GM12878 (cell line): ENCODE measurements at places on chromosomes 13 and 19. TPM values are rescaled to one million over a fixed set of nuclear protein-coding genes. Genes with fewer than 3 reads are reported as not detected.

GRCh38 chr13:33541962-33542308, 256.4 kb upstream of the STARD13 start:
- no peak for DNase-seq

DNA sequence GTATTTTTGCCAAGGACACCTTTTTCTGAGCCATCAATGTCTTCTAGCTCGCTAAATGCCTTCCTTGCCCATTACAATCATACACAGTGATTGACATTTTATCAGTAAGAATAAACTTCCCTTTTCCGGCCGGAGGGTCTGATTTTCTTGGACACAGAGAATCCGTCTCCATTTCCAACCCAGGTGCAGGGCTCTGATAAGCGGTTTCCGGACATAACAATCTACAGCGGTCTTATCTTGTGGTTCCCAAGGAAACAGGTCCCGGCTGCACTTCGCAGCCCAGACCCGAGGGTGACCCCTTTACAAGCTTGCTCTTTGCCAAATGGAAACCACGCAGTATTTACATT, 5.1 kb upstream of the ZNF77 start:
- no peak for DNase-seq

Gene LMTK3
- total RNA-seq: 0.28 and 0.51 TPM in 2 replicates

GRCh38 chr19:38877781-38878574, at the start of gene RINL:
Gene RINL (minus strand): TSS chr19:38878275. CDS start chr19:38876742, 1,533 bp downstream.
- no peak for DNase-seq

DNA sequence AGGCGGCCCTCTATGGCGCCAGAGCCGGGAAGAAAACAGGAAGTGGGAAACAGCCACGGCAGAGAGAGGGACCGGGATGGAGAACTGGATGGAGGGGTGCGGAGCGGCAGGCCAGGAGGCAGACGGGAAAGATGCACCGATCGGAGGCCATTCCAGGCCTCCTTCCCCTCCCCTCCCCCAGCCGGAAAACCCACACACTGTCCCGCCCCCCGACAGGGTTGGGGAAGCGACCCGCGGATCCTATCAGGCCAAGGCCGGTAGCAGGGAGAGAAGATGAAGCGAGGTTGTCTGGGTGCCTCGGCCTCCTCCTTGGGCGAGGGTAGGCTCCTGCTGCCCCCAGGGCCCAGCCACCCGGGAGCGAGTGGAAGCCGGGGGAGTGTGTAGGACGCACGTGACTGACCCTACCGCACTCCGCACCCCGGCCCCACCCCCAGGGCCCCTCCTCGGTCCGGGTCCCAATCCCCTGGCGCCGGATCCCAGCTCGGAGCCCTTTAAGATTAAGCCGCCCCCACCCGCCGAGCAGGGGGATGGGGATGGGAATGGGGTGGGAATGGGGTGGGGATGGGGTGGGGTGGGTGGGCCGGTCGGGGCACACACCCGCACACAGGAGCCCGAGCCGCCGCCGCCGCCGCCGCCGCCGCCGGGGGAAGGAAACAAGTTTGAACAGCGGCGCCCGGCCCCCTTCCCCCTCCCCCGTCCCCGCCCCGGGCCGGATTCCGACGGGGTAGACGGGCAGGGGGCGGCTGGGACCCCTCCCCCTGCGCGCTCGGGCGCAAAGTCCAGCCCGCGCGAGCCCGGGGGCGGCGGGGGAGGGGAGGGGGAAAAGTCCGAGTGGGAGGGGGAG, 1.5 kb downstream of the ERF start:
- no peak for DNase-seq

DNA sequence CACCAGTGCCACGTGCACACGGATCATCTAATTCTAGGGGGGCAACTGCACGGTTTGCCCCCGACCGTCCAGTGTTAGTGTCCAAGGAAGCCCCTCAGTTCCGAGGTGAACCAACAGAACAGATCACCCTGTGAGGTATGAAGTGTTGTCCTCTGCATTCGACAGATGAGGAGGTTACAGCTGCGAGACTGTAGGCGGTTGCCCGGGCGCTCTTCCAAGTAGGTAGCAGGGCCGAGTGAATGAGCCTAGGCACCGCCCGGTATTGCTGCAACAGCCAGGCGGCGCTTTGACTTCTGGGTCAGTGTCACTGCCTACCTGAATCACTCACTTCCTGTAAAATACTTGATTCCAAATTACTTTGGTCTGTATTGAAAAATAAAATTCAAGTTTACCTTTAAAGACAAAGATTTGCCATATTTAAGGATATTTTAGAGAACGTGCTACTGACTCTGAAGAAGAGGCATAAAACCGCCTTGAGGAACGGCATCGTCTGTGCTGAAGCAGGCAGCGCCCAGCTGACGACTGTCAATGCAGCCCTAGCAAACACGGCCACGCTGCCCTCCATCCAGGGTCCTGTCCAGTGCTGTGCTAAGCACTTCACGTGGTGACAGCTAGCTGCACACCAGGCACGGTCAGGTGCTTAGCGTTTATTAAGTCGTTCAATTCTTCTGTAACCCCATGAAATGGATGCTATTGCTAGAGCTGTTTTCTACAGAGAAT, 19.3 kb upstream of the RASA3 start:
- DNase-seq: no peak

GRCh38 chr19:38535212-38535611, 82.5 kb downstream of the MAP4K1 start:
- DNase-seq: no peak

DNA sequence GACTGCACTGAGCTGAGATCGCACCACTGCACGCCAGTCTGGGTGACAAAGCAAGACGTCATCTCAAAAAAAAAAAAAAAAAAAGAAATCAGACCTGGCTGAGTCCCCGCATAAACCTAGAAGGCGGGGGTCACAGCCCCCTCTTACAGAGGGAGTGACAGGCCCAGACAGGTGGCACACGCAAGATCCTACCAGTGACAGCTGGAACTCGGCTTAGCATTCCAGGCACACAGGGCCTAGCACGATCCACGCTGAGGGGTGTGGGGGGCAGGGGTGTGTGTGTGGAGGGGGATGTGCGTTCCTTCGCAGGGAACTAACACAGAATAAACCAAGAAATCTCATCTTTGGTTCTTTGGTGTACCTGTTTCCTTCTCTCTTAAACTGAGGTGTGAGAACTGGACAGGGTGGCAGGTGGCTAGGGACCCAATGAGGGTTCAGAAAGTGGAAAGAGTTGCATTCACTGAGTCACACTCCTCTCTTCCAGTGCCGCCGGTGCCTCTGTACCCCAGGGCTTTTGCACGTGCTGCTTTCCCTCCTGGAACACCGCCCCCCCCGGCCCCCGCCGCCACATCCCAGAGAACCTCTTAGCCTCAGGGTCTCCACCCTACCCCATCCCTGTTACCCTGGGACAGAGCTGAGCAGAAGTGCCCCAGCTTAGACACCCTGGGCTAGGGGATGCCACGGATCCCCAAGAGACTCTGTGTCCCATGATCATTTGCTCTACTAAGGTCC, 5.0 kb downstream of the SGTA start:
- no peak for DNase-seq

DNA sequence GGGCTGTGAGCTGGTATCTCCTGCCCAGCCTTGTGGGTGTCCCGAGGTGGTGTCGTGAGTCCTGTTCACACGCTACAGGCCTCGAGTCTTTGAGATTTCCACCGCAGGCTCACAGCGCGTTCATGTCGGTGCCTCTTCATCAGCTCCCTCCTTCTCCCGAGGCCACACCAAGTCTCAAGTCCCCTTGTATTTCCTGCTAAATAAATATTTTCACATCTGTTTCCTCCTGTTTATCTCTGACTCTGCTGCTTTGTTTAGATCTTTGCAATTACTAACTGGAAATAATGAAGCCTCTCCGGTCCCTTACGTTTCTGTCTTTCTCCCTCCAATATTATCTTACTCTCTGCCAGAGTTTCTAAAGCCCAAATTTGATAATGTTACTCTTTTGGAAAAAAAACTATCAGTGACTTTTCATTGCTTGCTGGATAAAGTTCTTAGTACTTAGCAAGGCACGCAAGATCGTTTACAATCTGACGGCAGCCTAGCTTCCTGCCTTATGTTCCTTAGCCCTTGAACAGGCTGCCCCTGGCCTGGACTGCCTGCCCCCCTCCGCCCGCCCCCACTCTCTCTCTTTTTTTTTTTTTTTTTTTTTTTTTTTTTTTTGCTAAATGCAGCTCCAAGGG, 130.5 kb upstream of the RNF113B start:
- DNase-seq: no peak

Gene FGF14
- total RNA-seq: 0.11 and 0.44 TPM in 2 replicates

Gene RFPL4A
- total RNA-seq: not detected in 2 replicates

- no peak for DNase-seq
Observed at GRCh38 chr13:111508164-111508870, 187.9 kb downstream of the TEX29 start.

DNA sequence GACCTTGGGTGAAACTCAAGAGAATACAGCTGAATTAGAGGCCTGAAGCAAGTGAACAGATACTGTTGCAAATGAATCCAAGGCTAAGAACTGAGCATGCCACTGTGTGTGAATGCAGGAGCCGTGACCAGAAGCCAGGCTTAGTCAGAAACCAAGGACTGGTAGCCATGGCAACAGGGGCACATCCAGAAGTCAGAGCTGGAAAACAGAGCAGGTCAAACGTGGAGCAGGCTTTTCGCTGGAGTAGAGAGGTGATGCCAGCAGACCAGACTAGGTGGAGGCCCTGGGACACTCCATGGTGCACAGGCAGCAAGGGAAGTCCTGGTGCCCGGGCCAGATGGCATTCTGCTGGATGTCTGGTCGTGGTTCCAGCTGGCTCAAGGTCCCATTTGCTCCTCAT, 564.1 kb downstream of the PCDH9 start:
- no peak for DNase-seq

DNA sequence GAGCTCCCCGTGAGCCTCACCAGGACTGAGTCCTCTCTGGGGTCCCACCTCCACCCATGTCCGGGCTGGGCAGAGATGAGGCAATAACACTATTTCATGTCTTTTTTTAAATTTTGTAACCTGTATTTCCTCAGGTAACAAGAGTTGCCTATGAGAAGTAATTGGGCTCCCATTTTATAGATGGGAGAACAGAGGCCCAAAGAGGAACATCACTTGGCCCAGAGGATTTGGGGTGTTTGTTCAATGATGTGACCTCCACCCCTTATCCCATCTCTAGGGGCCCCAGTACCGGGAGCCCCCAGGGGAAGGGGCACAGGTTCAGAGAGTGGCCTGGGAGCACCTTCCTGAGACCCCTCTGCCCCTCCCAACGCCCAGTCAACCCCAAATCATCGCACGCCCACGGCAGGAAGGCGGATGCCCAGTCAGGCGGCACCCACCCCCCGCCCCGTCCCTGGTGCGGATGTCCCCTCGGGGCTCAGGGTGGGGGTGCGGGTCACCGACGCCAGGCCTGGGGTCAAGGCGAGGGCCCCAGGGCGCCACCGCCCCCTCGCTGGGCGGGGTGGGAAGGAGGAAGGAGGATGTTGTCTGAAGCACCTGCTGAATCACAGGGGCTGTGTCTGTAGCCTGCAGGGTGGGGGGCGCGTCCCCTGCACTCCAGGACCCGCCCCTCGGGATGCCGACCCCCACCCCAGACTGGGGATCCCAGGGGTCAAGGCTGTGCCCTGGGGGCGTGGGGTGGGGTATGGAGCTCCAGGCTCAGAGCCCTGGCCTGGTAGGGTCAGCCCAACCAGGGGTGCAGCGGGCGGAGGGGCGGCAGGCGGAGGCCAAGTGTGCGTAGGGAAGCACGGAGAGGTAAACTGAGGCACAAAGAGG, 9.0 kb upstream of the CIRBP start:
- no peak for DNase-seq

- no peak for DNase-seq
Observed at GRCh38 chr19:16041299-16041990, 34.9 kb upstream of the TPM4 start.

Gene CD70
- total RNA-seq: 269 and 285 TPM in 2 replicates

Gene MCEMP1
- total RNA-seq: 0.26 and 0.48 TPM in 2 replicates

GRCh38 chr13:77784515-77784914, 87.0 kb downstream of the SLAIN1 start:
- DNase-seq: no peak

GRCh38 chr13:109883181-109884180, 97.1 kb upstream of the IRS2 start:
- no peak for DNase-seq

Gene SWSAP1
- total RNA-seq: 2.6 and 3.0 TPM in 2 replicates
